ENCODE measurements at places on chromosomes 16 and 17. TPM values are rescaled to one million over a fixed set of nuclear protein-coding genes. Genes with fewer than 3 reads are reported as not detected.

DNA sequence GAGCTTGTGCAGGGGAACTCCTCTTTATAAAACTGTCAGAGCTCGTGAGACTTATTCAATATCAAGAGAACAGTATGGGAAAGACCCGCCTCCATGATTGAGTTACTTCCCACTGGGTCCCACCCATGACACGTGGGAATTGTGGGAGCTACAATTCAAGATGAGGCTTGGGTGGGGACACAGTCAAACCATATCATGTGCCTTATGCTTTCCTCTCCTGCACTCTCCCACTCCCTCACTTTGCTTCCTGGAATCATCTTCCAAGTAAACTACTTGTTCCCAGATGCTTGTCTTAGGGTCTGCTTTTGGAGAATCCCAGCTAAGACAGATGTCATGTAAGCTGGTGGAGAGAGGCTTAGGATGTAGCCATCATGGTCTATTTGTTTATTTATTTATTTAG is 271.2 kb downstream of the HAPSTR1 start:
- DNase-seq: no peak
- H3K27ac ChIP-seq: no peak overlapping the region
- no peak overlapping the region for H3K4me3 ChIP-seq

The CCL4L2 gene
- total RNA-seq: 1.5 TPM

- peaks cover 4% of the 10 kb centered on the region for H3K27me3 ChIP-seq
- H3K4me1 ChIP-seq: peaks cover 38% of the 10 kb centered on the region
- no peak overlapping the region for H3K27ac ChIP-seq
- H3K4me3 ChIP-seq: no peak overlapping the region
These were observed 3.6 kb upstream of the SLC16A5 start for GRCh38 chr17:75084039-75084660.

The ZNF469 gene
- 0.66 TPM for total RNA-seq

DNA sequence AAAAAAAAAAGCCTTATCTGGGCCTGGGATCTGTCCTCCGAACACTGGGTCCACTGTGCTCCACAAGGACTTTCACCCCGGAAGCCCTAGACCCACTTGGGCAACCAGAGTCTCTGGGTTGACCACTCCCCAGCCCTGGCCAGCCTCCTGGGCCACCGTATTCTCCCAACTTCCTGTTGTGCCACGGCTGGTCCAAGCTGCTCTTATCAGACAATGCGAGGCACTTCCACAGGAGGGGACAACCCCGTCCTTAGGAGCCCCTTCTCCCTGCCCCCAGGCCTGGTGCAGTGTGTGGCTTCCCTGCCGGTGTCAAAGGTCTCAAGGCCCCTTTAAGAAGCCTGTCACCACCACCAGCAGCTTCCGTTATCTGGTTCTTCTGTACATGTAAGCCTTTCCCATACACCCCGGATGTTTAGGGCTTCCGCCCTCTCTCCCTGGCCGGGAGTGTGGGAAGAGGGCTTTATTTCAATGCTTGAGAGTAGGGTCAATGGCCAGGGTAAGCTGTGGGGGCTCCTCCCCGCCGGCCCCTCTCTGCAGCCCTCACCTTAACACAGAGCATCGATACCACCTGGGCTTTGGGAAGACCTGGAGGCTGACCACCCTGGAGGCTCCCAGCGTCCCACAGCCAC is 313.0 kb downstream of the SEC14L1 start:
- H3K36me3 ChIP-seq: peaks cover 82% of the 10 kb centered on the region
- peak overlapping the region; percentile 93 for H3K27ac ChIP-seq
- peaks cover 66% of the 10 kb centered on the region for H3K4me1 ChIP-seq
- peak; percentile 84 for DNase-seq

Measured in activated CD8-positive, alpha-beta T cell treated with anti-CD3 and anti-CD28 coated beads, Interleukin-2, amount 10 ng/mL, durations not matched to agents 7 days and 5 days (primary cell).